ENCODE measurements at places on chromosomes 7 and 10. TPM values are rescaled to one million over a fixed set of nuclear protein-coding genes. Genes with fewer than 3 reads are reported as not detected.

Gene NCF1
- 8.4 TPM for total RNA-seq

- H3K27me3 ChIP-seq: no peaks in the 10 kb centered on the region
- no peak overlapping the region for H3K27ac ChIP-seq
- H3K4me3 ChIP-seq: no peak overlapping the region
- H3K36me3 ChIP-seq: no peaks in the 10 kb centered on the region
- no peak for DNase-seq
These were observed 86.2 kb upstream of the FZD8 start for GRCh38 chr10:35728341-35728740.

DNA sequence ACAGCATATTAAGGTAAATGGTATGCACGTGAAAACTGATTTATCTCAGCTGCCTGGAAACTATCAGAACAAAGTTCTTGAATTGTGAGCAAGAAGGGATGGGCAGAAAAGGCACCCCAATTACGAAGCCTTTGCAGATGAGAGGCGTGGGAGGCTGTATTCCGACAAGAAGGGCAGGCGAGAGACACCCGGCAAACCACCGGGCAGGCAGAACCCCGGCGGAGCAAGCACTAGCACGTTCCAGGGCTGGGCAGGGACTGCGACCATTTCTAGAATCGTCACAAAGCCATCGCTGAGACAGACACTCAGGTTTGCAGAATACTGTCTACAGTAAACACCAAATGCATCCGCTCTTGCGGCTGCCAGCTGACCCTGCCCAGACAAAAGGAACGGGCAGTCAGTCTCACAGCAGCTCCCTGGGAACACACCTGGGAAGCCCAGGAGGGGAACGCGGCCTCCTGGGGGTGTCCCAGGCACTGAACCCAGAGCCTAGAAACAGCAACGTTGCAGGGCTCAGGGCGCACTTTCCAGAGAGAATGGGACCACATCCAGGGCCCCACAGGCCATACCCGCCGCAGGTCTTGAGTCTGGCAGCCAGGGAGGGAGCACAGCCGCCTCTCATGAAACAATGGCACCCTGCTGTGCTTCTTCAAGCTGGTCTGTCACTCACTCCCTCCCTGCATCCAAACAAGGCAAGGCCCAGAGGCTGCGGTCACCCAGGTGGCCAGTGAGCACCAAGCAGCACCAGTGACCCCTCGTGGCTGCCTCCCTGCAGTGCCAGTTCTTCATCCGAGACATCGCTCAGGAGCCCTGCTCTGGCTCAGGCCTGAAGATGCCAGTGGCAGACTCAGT is 261.9 kb downstream of the PTPRN2 start:
- H3K4me1 ChIP-seq: no peaks in the 10 kb centered on the region
- no peak for DNase-seq
- H3K36me3 ChIP-seq: no peaks in the 10 kb centered on the region
- no peaks in the 10 kb centered on the region for H3K27me3 ChIP-seq
- no peak overlapping the region for H3K27ac ChIP-seq
- H3K4me3 ChIP-seq: no peak overlapping the region

- H3K36me3 ChIP-seq: no peaks in the 10 kb centered on the region
- H3K27me3 ChIP-seq: no peaks in the 10 kb centered on the region
- no peaks in the 10 kb centered on the region for H3K4me1 ChIP-seq
- H3K27ac ChIP-seq: no peak overlapping the region
- no peak for DNase-seq
These were observed 45.7 kb upstream of the IL6 start for GRCh38 chr7:22681312-22681711.

DNA sequence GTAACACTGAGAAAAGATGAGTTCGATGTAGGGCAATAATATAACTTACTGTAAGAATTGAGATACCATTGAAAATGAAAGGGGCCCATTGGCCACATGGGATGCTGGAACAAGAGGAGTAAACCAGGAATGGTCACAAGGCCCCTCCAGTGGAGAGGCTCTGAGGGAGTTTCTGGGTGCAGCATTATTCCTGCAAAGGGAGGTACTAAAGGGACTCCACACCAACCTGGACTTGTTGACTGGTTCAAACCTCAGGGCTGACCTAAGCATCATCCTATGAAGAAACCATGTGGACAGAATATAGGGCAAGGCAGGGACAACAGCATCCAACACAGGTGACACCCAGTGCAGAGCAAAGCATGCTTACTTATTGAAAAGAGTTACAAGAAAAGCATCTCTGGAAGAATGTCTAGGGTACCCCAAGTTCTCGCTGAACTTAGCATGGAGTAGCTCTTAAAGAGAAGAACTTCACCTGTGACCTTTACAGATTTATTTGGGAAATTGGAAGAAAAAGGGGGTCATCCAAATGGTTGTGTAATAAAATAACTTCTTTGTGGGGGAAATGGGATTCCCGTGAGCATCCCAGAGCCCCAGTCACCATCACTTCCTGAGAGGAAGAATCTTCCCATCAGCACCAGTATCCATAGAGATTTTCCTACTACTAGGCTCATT is 34.7 kb downstream of the PRSS2 start:
- no peaks in the 10 kb centered on the region for H3K36me3 ChIP-seq
- no peak overlapping the region for H3K4me3 ChIP-seq
- DNase-seq: no peak
- H3K27ac ChIP-seq: no peak overlapping the region
- H3K27me3 ChIP-seq: no peaks in the 10 kb centered on the region

- H3K4me3 ChIP-seq: no peak overlapping the region
- no peak overlapping the region for H3K27ac ChIP-seq
- peaks cover 3% of the 10 kb centered on the region for H3K4me1 ChIP-seq
- no peaks in the 10 kb centered on the region for H3K36me3 ChIP-seq
These were observed 12.3 kb downstream of the KLHL7 start for GRCh38 chr7:23117841-23118240.

Measured in kidney (tissue), 22 donors.